ENCODE measurements at places on chromosomes 5 and 9.

DNA sequence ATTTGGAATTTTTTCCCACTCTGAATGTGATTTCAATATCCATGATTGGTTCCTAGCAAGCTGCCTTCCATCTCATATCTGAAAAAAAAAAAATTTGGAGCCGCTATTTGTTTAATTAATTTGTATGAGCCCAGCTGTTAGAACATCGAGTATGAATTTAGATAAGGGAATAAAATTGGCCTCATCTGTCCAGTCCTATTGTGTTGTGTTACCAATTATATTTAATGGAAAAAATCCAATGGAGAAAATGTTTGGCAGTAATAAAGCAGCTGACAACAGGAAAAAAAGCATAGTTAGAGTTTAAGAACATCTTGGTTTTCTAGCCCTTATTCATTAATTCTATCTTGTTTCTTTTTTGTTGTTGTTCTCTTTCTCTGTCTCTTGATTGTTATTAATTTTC is 735.6 kb upstream of the RIOK2 start:
- DNase-seq = no peak

GRCh38 chr9:87370049-87370685 is 127.5 kb upstream of the DAPK1 start:
- DNase-seq = no peak

DNA sequence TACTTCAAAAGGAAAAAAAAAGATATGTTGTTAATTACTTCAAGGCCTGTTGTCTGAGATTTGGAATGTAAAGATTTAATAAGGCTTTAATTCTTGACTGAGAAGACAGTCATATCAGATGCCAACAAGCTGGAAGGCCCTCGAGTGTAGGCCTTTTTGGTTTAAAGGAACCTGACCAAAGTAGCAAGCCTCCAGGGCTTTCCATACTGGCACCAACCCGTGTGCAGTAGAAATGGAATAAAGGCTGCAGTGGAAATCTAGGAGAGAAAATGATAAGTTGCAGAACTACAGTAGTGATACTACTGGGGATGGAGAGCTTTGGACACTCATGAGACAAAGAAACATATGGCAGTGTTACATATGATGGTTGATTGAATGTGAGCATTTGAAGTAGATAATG is 358.0 kb downstream of the TAF11L14 start:
- DNase-seq = no peak

- no peak for DNase-seq
Measured at GRCh38 chr5:119368238-119368630, 12.4 kb downstream of the TNFAIP8 start.

DNA sequence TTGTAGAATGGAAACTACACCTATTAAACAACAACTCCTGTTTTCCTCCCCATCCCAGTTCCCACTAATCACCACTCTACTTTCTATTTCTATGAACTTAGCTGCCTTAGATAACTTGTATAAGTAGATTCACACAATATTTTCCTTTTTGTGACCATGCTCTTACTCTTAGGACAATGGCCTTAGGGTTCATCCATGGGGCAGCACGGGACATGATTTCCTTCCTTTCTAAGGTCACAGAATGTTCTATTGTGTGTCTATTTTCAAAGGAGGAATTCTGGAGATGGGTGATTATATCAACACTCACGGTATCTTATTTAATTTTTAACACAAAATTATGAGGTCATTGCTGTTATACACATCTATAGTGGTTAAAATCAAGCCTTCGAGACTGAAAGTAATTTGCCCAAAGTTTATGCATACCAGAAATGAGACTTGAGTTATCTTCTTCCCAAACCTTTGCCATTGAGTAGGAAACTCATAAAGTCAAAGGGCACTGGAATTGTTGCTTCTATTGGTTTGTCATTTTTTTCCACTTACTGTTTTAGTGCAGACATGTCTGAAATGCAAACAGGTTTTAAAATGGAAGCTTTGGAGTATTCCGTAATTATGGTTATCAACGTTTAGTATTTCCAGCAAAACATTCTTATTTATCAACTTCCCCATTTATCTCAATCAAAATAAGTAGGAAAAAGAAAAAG is 23.6 kb downstream of the CTSL start:
- DNase-seq = no peak

GRCh38 chr5:107523029-107523680 is 147.6 kb downstream of the EFNA5 start:
- DNase-seq = peak; percentile 51

DNA sequence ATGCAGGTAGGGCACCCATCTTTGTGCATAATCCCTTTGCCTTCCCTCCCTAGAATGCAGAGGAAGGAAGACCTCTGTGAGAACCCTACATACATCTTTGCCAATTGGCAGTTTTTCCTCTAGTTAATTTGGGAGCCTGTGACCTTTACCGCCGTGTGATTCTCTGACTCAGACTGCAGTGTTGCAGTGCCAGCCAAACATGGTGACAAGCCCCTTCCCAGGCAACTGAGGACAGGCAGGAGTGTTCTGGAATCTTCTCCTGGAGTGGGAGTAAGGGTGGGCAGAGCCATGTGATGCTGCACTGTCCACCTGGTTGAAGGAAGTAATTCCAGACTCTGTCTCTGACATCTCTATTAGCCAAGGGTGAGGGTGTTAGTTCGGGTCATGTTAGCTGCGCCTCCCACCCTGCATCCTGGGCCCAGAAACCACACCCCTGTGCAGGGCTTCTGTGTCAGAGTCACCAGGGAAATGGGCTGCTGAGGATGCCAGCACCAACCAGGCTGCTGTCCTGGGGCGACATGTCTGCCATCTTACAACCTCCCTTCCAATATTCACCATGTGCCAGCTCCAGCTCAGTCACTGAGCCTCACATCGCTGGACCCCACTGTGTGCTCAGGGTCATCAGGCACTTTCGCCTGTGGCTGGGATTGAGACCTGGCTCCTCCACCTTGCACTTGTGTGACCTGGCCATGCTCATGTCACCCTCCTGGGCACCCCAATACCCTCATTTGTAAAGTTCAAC is 21.8 kb downstream of the KCNIP1 start:
- no peak for DNase-seq

GRCh38 chr9:7536310-7536939 is 263.2 kb downstream of the DMAC1 start:
- peak; percentile 64 for DNase-seq

- DNase-seq = no peak
Measured at GRCh38 chr9:136565086-136565714, 19.4 kb upstream of the NOTCH1 start.

- no peak for DNase-seq
Measured at GRCh38 chr5:60257596-60258271, 364.2 kb upstream of the PDE4D start.

- peak; percentile 5 for DNase-seq
Measured at GRCh38 chr5:97844797-97845196, 661.8 kb upstream of the RIOK2 start.

Data from cardiac fibroblast (primary cell).